ENCODE measurements at places on chromosomes 11 and 22. TPM values are rescaled to one million over a fixed set of nuclear protein-coding genes. Genes with fewer than 3 reads are reported as not detected.

GRCh38 chr11:17015627-17016126 lies 1.5 kb upstream of the PLEKHA7 start:
- DNase-seq = no peak

DNA sequence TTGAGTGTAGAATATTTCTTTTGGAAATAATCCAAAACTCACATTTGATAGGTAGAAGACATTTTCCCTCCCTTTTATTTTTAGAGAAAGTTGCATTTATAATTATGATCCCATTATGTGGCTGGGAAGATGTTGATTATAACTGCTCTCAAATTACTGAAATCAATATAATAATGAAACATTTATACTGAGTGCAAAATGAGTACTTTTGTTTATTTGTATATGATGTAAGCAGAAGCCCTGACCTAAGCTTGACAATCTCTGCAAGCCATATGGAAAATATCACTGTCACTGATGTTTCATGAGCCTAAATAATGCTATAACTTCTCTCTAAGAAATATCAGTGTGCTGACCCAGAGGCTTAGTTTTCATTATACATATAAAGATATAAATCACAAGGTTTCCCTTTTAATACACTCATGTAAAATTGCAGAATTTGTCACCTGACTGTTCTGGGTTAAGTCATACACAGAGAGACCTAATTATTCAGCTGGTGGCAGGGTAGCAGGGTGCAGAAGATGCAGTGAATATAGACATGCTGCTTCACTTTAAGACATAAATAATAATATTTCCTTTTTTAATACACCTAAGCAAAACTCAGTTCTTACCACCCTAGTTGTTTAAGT lies 99.2 kb downstream of the BBOX1 start:
- no peak for DNase-seq

GRCh38 chr11:124429599-124429998 lies 4.9 kb upstream of the OR8B4 start:
- DNase-seq = no peak

The ZFPL1 gene
- total RNA-seq = 57.3 TPM
